ENCODE measurements at places on chromosomes 5 and 9.
A peak's percentile ranks its signal among the peaks of the same experiment; 100 is the strongest.

DNA sequence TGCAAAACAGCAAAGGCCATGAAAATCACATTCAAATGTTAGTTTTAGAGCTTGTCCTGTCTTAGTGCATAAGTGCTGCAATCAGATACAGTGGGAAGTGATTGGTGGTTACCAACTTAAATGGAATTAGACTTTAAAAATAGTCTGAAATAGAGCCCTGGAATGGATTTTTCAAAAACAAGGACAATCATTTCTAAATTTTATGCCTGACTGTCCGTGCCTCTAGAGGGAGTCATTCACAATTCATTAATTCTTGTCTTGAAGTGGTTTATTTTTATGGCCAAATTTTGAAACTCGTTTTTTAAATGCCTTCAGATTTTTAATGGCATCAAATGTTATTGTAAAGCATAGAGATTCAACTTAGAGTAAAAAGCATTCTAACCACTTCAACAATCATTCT, 561.8 kb upstream of the DAB2 start:
- DNase-seq: no peak

DNA sequence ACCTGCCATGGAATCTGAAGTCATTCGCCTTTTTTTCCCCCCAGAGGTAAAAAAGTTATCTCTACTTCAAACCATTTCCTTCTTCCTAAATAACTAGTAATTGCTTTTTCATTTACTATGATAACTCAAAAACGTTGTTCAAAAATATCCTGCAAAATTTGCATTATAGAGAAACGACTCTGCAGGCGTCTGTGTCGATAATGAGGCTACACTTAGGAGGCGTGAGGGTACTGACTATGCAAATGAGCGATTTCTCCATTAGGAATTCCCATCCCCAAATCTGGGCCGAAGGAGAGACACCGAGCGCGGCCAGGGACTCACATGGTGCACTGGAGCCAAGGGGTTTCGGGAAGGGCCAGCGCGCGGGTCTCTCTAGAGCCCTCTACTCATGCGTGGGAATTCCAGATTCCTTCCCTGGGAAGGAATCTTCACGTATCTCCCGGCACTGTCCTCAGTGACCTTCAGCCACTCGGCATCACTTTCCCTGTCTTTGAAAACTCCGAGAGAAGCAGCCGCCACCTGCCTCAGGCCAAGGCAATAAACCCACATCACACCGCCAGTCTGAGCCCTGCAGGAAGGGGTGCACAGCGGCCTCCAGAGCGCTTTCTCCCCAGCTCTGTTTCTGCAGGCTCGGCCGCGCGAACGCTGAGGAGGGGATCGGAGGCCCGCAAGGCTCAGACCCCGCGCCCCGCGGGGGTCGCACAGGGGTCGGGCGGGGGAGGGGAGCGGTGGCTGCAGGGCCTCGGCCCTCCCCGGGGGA, 718 bp upstream of the DENND4C start:
- peak; percentile 64 for DNase-seq

DNA sequence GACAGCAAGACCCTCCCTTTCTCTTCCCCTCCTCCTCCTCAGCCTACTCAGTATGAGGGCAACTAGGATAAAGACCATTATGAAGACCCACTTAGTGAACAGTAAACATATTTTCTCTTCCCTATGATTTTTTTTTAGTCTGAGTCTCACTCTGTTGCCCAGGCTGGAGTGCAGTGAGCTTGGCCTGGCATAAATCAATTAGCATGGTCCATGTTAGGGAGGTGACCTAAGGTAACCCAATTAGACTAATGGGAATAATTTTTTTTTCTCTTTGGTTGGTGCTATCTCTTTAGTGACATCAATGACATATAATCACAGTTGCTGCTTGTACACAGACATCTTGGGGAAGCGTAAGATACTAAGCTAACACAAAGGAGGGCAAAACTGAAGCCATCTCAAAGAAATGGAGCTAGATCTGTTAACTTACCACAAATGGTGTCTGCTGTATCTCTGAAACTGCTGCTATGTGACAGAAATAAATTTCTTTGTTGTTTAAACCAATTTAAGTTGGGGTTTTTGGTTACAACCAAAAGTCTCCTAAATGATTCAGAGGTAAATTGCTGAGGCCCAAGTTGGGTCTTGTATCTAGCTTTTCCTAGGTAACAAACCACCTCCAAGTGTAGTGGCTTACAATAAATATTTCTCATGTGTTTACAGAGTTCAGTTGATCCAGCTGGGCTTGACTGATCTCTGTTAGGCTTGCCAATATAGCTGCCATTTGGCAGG, 13.3 kb downstream of the PKD2L2 start:
- no peak for DNase-seq

DNA sequence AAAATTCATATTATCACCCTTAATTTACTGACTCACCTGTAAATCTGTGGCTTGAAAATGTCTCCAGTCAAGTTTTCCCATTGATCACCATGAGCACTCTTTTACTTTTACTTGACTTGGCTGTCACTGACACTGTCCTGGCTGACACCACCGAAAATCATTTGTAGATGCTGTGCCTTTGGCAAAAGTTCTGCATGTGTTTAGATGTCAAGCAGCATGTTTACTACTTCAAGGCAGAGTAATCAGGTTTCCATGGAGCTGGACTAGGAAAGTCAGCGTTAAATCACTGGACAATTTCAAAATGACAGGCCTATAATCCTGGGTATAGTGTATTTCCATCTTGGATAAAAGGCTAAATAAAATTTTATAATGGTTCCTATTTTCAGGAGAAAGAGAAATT, 1530.6 kb upstream of the CDH6 start:
- no peak for DNase-seq

DNA sequence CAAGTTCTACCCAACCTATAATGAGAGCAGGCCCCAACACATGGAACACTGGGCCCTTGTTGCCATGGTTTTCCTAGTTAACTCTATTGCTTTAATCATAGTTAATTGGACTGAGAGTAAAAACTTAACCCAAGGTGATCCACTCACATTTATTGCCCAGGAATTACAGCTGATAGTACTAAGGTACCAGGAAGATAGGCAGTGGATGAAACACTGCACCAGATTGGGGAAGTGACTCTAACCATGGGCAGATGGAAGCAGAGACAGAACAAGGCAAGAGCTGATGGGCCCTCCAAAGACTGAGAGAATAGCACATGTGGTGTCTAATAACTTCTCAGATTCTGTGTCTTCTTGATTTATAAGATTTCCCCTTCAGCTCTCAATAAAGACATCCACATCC, 145.7 kb upstream of the TRIM32 start:
- no peak for DNase-seq

GRCh38 chr9:85402551-85402950, 339.2 kb downstream of the AGTPBP1 start:
- no peak for DNase-seq

DNA sequence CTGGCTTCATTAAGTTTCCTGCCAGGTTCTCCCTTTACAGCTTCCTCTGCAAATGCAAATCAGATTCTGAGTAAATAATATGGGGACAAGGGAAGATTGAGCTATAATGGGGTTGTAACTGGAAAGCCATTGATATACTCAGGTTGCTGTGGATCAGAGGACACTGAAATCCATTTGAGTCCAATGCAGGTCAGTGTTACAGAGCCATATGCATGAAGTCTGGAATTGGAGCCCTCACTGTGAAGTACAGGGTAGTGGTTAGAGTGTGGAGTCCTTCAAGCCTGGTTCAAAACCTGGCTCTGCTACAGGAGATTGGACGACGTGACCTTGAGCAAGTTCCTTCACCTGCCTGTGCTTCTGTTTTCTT, 48.7 kb downstream of the TIMD4 start:
- no peak for DNase-seq

GRCh38 chr5:151092762-151093161, 11.9 kb upstream of the TNIP1 start:
- DNase-seq: no peak

GRCh38 chr9:134205672-134206310, 41.4 kb upstream of the RNU6ATAC start:
- peak; percentile 59 for DNase-seq

DNA sequence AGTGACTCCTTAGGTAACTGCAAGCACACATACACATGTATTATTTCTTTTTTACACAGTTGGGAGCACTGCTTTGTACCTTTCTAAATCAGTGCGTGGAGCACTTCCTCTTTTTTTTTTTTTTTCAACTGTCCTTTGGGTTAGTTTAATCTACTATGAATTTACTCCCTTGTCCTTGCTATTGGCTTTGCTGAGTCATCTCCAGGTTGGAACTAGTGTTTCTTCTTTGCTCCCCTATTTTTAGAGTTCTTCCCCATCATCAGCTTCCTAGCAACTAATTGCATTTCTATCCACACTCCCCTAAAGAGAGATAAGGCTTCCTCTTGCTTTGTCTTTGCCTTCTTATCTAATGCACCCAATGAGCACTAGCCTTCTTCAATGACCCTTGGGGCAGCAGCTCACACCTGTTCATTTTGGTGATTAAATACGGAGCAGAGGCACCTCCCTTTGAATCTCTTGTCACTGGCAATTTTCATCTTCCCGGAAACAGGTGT, 24.3 kb downstream of the S100Z start:
- DNase-seq: peak; percentile 86
